Renal pelvis (tissue), 12 donors: ENCODE measurements at places on chromosomes 1 and 21.

DNA sequence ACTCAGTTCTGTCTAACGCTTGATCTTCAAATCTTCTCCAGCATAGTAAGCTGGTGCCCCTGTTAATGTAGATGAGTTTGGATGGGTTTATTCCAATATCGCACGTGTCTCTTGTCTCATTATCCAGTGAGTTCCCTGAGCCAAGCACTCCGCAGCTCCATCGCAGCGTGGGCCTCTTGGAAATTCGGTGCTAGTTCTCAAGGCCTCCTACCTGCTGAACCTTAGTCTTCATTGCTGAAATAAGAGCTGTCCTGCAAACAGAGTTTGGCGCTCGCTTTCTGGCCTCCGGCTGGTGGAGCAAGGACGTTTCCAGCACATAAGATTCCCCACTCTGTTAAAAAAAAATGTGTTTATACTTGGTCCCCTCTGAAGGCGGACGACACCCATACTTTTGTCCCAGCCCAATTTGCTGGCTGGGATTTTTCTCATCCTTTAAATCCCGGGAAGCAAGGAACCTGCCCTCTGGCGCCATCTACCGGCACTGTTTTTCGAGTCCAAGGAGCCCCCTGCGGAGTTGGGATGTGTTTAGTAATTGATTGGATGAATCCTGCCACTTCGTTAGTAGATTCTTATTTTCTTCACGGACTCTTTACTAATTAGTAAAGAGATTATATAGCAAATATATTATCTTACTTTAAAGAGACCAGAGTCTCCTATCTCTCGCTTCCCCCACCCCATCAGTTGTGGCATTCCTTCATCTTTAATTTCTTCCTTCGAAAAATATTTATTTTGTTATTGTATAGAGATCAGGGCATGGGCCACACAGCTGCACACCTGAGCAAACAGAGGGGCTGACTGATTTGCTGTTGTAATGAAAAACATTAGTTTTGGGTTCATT is 14.7 kb downstream of the JUN start:
- peak; percentile 62 for DNase-seq

- no peak for DNase-seq
Measured at GRCh38 chr1:54931275-54931840, 44.4 kb upstream of the DHCR24 start.

DNA sequence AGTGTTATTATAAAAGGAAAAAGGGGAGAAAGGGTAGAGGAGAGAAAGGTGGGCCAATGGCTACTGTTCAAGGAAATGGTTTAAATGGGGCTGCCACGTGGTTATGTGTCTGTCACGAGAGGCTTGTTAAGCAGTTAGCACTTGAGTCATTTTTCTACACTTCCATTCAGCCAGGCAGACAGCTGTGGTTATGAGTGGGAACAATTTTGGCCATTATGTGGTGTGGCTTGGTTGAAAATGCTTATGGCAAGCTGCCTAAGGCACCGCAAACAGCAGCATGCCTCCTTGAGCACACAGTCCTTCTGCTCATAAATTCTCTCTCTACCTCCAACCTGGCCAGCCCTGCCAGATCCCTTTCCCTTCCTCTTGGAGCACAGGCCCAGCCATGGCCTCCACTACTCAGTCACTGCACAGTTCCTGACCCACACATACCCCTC is 3.2 kb upstream of the SRM start:
- no peak for DNase-seq

- no peak for DNase-seq
Measured at GRCh38 chr21:25369524-25370300, 237.6 kb downstream of the MRPL39 start.

GRCh38 chr1:226627050-226627755 is 78.6 kb downstream of the STUM start:
- no peak for DNase-seq

DNA sequence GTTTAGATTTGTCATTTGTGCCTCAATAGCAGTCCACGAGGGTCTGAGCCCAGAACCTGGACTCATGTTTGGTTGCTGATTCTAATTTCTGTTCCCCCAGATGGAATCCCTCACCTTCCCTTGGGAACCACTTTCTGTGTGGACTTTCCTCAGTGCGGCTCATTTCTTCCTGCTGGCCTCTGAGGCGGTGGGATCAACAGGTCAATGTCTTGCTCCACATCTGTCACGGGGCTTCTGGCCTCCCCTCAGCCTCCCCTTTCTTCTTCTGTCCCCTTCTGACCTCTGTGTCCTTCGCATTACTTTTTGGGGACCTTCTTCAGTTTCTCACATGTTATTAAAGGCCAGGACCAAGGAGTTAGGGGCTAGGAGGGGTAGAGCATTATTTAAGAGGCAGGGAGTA is 49.2 kb upstream of the PRELP start:
- DNase-seq: no peak

- DNase-seq: peak; percentile 97
Measured at GRCh38 chr1:15885701-15886610, 38.4 kb downstream of the SPEN start.

- no peak for DNase-seq
Measured at GRCh38 chr1:38558500-38559445, 300.8 kb downstream of the RRAGC start.

DNA sequence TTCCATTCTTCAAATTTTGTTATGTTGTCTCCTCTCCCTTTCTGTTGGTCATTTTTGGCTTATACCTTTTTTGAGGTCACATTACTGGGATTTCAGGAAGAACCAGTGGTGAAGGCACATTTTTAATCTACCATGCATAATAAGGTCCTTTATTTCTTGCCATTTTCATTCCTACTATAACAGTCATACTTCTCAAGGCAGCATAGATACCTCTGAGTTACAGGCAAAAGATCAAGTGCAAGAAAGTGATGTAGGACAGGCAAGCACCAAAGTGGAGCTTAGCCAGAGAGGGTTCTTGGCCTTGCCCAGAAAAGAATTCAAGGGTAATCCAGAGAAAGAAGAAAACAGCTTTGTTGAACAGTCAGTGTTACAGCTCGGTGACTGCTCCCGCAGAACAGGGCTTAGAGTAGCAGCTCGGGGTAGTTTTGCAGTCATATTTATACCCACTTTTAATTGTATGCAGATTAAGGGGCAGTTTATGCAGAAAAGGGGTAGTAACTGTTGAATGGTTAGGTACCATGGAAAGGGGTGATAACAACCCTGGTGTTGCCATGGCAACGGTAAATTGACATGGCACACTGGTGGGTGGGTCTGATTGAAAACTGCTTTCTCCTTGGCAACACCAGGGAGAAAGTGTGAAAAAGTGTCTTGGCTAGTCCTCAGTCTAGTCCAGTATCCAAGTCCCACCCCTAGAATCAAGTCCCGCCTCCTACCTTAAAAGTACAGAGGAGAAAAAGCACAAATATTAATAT is 39.6 kb upstream of the DOCK7 start:
- DNase-seq: no peak

DNA sequence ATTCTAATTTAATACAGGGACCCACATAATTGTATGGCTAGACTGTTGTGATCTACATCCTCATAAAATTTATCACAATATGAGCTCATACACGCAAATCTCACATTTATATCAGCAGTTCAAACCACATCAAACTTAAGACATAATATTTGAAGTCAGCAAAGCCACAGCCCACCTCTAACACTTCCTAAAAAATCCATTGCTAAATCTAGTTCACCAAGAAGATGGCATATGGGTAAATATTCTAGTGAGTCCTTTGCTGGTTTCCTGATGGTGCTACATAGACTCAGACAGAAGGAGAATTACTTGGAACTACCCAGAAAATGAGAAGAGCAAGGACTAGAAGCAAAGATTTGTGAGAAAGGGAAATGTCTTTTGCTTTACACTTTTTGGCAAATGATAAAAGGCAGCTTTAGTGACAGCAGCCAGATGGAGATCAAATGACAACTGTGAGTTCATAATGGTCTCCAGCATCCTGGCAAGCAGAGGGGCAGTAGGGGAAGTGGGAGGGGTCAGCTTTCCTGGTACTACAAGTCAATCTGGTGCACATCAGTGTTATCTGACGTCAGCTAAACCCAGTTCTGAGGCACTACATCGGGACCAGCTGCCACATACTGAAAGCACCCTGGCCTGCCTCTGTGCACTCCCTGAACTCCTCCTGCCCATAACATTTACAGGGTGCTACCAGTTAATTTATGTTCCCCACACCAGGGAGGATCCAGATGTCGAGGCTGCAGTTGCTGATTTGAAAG is 10.6 kb upstream of the GADD45A start:
- peak; percentile 75 for DNase-seq

- DNase-seq: no peak
Measured at GRCh38 chr1:87394513-87394912, 65.8 kb downstream of the LMO4 start.

DNA sequence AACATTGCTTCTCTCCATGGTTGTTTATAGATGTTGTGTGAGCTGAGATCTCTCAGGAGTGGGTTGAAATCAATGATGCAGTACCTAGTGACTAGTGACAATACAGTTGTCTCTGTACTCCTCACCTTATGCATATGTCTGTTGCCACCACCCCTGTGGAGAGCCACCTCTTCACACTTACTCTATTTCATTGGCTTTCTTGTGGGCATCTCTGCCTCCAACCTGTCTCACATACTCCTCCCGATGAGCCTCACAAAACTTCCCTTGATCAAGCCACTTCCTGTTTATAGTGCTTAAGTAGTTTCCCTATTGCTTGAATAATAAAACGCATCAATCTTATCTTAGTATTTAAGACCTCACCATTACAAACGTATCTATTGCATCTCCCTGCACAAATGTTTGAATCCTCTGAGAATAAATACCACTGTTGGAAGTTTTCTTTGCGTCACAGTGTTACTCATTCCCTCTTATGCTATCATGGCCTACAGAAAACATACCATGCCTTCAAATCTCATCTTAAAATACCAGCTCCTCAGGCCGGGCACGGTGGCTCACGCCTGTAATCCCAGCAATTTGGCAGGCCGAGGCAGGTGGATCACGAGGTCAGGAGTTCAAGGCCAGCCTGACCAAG is 54.7 kb upstream of the GREM2 start:
- DNase-seq: no peak

- no peak for DNase-seq
Measured at GRCh38 chr1:39819091-39819812, 30.6 kb upstream of the BMP8B start.

DNA sequence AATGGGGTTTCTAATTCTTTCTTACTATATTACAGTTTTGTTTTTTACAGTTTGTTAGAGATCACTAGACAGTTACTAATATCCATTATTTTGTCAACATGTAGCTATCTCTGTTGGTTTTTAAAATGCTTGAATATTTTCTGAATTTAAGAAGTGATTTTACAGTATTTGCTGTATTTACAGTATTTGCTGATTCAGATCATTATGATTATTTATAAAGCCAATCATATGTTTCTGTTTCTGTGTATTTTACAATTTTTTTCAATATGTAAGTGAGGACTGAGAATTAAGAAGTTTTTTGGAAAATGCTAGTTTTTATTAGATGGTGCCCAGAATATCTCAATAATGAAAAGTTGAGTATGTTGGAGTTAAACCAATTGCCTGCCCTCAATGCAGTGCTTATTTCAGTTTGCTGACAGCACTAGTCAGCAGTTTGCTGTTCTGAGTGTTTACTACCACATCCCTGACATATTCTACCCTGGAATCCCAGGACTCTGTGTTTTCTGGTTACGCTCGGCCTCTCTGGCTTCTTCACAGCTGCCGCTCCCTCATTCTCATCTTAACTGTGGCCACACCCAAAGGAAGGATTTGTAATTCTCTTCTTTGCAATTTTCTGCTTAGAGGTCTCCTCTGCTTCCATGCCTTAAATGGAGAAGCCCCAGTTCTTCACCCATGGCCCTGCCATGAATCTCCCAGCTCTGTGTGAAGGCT is 68.0 kb upstream of the BACH1 start:
- DNase-seq: no peak

DNA sequence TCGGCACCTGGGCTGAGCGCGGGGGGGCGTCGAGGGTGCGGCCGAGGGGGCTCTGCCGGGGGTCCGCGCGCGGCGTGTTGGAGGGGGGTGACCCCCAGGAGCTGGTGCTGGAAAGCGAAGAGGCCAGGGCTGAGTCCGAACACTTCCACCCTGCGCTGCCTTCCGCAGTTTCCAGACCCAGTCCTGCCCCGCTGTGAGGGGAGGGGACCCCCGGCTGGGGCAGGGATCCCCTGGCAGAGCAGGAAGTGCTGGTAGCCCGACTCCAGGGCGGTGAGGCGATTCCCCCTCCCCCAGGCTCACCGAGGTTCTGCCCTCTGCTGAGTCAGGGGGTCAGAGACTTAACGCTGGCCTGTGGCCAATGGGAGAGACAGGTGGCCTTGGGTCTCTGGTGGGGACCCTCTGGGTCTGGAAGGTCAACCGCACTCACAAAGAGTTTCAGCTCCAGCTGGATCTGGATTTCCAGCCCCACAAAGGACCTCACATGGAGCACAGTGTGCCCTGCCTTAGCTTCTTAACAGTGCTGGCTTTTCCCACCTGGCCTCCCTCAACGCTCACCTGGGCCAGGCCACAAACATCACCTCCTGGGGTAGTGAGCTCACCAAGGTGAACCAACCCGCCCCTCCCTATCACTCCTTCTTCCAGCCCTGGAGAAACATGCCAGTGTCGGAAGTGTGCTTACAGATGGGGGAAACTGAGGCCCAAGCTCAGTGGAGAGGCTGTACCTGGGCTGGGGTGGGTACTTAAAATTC is 39.8 kb upstream of the SYNC start:
- no peak for DNase-seq

- DNase-seq: peak; percentile 39
Measured at GRCh38 chr1:182185842-182186756, 124.6 kb upstream of the ZNF648 start.

DNA sequence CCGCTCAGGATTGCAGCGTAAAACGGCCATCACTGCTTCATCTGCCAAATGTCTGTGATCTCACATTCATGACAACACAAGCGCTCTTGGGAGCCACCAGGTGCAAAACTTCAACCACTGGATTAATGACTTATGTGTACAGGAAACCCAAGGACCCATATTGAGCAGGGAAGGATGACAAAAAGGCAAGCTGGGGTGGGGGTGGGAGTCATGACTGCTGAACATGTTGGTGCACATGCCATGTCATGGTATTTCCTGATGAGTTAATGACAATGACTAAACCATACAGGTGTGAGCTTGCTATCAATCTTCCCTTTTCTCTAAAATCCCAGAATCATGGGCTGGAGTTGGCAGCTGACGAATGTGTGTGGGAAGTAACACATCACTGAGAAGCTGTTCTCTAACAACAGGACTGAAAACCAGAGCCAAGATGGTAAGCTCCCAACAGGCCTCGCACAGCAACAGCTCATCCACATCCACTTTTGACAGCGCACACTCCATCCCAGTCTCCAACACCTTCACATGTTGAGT is 3.1 kb upstream of the SH2D5 start:
- peak; percentile 65 for DNase-seq

GRCh38 chr1:109257682-109258421 is 8.5 kb downstream of the CELSR2 start:
- no peak for DNase-seq

DNA sequence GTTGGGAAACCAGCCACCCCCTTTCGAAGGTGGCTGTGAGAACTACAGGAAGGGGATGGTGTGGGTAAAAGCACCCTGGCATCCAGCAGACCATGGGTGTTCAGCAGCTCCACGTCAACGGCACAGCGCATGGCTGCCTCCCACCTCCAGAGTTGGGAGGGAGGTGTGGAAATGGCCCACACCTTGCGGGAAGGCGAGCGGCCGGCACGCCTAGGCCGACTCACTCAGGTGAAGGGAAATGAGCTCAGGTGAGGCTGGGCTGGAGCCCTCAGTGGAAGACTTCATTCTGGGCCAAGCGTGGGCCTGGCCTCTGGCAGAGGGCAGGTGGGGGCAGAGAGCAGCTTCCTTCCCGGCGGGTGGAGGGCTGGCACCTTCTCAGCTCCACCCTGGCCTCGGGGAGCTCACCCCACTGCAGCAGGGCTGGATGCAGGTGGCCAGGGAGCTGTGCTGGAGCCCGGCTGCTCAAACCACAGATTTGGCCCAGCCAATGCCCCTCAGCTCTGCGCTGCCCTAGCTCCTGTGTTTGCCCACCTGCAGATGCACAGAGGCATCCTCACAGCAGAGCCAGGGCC is 24.8 kb upstream of the ALDH4A1 start:
- no peak for DNase-seq
